ENCODE measurements at places on chromosomes 5 and 9.

DNA sequence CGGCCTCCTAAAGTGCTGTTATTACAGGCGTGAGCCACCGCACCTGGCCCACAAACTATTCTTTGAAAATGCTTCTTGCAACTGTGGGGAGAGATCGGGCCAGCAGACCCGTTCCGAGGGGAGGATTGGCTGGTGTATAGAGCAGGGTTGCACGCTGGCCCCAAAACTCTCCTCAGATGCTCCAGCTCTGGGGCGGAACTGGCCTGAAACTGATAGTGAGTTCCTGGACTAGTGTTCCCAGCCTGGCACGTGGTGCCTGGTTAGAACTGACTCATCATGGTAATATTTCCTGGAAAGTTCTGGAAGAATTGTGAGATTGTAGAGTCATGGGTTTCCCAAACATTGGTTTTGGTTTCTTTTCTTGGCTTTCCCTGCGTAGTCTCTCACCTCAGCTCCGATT, 120.5 kb downstream of the FBXL7 start:
- no peak for DNase-seq

DNA sequence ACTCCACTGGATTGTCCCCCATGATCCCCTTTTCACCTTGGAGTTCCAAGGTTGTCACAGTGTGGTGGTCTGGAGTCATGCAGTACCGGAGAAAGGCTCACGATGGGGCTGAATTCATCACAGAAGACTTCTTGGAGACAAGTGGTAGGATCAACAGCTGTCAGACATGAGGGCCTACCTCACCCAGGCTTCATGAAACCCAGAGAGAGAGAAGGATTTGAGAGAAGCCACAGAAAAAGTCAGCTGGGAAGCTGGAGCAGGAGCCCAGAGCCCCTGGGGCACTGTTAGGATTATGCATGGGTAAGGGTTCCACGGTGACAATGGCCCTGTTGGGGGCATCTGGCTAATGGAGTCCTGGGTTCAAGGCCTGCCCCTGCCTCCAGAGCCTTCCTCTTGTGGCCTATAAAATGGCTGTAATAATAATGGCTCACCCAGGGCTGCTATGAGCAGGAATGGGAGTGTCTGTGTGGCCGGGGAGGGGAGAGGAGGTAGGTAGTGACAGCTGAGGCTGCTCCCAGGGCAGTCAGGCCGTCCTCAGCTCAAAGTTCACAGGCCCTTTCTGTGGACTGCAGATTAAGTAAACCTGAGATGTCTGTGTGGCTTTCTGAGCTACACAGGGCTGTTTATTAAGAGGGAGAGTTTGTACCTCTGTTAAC, 910 bp downstream of the TRIM14 start:
- DNase-seq: peak; percentile 64

DNA sequence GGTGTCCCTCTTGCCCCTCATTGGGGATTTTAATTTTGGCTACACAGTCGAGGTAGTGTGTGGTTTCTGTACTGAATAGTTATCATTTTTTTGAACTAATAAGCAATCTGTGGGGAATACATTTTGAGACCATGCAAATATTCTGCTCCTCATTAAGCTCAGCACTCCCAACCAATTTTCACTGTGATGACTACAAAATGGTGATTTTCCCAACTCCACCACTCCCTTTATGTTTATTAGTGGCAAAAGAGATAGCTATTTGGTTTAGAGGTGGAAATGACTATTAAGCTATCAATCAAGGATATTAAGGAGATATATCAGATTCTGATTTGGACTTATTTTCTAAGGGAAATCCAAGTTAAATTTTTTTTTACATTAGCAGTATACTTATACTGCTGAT, 62.9 kb downstream of the FOCAD start:
- DNase-seq: no peak

DNA sequence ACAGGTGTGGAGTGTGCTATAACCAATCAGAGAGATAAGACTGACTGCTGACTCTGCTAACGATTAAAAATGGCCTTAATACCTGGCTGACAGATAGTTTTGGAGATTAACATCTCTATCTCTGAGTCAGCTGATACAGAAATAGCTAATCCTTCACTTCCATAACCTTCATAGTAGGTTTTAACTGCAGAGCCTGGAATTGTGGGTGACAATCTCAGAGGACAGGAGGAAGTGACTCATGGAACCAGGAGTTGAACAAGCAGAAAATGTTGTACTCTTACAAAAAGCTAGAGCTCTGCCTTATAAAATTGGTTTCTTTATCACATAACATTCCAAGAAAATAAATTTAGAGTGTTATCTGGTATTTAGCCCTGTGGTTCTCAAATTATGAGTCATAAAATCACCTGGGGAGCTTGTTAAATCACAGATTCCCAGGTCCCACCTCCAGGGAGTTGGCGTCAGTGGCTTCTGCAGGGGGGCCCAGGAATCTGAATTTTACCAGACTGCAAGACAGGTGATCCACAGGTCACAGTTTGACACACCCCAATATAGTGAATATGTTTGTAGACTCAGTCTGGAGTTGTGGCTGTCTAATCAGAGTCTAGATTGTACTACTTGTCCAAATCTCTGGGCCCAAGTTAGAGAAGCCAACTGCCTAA, 44.4 kb upstream of the AFAP1L1 start:
- no peak for DNase-seq

DNA sequence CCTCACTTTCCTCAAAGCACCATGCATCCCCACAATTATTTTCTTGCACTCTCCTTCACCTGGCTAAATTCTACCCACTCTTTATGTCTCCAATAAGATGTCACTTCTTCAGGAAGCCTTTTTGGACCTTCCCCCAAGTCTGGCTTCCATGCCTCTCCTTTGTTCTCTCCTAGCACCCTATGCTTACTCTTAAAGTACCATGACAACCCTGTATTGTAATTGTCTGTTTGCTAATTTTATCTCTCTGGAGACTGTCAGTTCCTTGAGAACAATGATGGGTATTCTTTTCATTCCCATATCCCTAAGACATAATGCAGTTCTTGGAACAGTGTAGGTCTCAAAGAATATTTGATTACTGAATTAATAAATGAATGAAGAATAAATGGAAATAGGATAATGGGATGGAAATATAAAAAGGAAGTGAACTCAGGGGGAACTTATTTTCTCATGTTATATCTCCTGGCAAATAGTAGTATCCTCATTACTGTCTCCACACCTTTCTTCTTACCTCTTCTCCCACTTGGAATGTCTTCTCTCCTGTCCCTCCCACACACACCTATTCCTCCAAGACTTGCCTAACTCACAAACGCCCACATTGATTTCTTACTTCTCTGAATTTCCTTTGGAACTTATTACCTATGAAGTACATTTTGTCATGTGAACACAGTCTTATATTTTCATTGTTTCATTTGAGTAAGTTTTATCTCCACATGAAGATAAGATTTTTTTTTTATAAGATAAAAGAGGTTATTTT, 499.1 kb downstream of the NFIB start:
- no peak for DNase-seq

GRCh38 chr5:106675687-106676086, 995.0 kb downstream of the EFNA5 start:
- DNase-seq: no peak

DNA sequence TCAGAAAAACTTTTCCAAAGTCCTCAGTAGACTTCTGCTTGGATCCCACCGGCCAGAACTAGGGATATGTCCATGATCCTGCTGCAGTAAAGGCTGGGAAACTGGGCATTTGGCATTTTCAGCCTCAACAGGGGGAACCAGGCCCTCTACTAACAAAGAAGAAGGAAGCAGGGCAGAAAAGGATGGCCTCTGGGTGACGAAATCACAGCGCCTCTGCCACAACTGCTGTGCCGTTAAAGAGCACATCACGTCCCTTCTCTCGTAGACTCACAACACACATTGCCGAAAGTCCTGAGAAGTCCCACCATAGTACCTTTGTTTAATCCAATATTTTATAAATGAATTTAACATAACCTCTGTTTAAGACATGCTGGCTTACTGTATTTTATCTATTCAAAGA, 10.4 kb upstream of the AFAP1L1 start:
- no peak for DNase-seq

DNA sequence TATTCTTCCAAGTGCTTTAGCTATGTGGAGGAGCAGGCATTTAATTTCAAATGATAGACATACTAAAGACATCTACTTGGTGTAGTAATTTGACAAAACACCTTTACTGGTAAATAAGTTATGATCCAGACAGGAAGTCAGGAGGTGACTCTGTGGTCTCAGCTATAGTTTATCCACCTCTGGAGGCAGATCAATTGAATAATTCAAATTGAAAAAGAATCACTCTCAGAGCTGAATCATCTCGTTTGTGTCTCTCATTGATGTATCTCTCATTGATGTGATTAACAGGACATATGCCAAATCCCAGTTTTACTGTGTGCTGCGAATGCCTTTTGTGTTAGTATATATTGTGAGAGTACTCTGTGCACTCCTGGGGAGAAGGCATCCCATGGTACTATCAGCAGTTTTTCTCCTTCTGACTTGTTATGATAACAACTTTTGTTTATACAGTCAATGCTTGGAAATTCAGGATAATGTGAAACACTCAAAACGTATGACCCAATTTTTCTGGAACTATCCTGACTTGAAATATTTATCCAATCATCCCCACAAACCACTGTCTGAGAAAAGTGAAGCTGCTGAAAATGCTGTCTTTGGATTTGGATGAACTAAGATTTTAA, 48.5 kb upstream of the DAB2 start:
- DNase-seq: no peak

- no peak for DNase-seq
These were observed 697 bp upstream of the PRUNE2 start for GRCh38 chr9:76906647-76906975.

DNA sequence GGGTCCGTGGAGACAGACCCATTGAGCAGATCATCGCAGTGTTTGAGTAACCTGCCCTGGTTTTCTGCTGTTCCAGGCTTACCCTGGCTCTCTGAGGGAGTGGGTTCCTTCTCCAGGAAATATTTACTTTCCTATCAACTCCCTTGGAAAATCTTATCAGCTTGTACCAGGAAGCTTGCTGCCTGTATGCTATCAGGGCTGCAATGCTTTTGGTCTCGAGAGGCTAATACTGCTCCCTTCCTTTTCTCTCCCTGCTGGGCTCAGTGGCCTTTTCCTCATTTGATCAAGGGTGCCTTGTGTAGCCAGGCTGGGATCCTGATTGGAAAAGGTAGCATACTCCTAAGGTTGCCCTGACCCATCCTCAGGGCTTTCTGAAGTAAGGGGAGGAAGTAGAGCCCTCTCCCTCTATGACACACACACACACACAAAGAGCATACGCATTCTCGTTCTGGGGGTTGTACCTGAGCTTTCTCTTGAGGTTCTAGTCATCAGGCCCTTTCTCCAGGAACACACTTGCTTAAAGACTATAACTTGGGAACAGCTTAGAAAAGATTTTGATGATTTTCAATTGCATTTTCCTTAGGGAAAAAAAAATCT, 41.6 kb downstream of the CYSTM1 start:
- no peak for DNase-seq

DNA sequence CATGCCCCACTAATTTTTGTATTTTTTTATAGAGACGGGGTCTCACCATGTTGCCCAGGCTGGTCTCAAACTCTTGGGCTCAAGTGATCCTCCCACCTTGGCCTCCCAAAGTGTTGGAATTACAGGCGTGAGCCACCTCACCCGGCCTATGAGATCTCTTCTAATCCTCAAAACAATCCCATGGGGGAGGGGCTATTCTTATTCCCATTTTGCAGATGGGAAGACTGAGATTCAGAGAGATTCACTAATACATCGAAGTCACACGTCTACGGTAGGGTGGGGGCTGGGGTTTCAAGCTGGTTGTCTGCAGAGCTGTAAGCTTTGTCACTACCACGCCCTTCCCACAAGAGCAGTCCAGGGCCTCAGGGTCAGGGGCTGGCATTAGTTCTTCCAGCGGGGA, 14.0 kb upstream of the NTNG2 start:
- no peak for DNase-seq

DNA sequence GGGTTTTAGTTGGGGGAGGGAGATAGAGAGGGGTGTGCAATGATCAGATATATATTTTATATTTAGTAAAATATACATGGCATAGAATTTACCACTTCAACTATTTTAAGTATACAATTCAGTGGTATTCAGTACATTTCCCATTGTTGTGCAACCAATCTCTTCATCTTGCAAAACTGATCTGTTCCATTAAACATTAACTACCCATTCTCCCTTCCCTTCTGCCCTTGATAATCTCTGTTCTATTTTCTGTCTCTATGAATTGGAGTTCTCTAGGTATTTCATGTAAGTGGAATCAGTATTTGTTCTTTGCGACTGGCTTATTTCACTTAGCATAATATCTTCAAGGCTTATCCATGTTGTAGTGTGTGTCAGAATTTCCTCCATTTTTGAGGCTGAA, 38.6 kb downstream of the TGFBI start:
- DNase-seq: no peak

GRCh38 chr5:173012882-173013281, 29.3 kb downstream of the ATP6V0E1 start:
- DNase-seq: no peak

DNA sequence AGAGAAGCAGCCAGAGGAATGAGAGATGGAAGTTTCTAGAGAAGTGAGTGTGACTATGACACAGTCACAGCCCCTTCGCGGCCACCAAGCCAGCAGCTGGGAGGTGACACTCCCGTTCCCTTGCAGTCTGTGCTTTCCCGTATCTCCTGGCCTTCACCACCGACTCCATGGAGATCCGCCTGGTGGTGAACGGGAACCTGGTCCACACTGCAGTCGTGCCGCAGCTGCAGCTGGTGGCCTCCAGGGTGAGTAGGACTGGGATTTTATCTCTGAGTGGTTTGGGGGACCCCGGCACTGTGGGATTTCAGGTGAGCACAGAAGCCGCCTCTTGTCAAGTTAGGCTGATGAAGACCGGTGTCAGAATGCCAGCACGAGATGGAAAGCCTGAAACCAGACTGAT, 12.1 kb upstream of the SLC2A8 start:
- DNase-seq: no peak

DNA sequence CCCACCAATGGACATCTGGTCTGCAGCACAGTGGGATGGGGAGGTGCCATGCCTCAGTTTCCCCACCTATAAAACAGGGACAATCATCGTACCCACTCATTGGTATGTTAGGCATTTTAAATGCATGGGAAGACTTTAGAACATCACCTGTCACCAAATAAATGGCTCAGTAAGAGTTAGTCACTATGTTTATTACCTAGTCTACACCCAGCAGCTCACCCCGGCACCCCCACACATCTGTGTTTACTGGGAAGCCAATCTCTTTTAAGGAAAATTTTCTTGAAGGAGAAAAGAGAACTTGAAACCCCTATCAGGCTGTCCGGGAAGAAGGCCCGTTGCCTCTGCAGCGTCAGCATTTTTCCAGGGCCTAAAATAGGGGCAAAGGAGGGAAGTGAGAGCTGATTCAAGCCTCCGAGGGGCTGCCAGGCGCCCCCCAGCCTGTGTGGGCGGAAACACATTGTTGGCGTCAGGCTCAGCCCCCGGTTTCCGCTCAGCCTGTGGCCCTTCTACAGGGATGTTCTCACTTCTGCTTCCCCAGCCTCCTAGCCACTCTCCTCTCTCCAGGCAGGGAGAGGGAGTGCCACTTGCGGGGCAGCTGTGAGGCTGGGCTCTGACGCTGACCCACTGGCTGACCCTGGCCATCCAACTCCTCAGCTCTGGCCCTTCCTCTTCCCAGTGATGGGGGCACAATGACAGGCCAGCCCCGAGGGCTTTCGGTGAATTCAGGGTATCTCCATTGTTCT, 4.6 kb downstream of the CSF1R start:
- DNase-seq: peak; percentile 53

GRCh38 chr9:117253261-117253660, 161.6 kb downstream of the ASTN2 start:
- DNase-seq: no peak

Data from CD4-positive, alpha-beta T cell treated with Interleukin-15 for 1 hour (primary cell).